ENCODE measurements at places on chromosomes 1 and 21. TPM values are rescaled to one million over a fixed set of nuclear protein-coding genes. Genes with fewer than 3 reads are reported as not detected.

The PLEKHA6 gene
- 8.9 TPM for total RNA-seq

The SH2D1B gene
- total RNA-seq = not detected

The BRINP3 gene
- total RNA-seq = 2.0 TPM

DNA sequence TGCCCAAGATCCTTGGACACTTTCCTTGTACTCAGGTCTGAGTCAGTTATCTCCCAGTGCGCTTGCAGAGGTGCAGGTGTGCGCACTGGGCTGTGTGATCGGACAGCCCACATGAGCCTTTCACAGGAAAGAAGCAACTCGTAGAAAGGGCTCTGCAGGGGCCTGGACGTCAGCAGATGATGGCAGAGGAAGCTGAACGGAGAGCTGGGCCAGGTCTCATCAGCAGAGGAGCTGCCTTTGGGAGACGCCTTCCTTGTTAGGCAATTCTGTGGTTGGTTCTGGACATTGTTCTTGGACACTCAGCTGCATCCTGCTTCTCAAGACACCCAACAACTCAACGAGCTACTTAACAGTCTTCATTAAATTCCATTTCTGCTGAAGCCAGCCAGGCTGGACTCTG is 7.5 kb upstream of the PROK1 start:
- peaks cover 13% of the 10 kb centered on the region for H3K4me1 ChIP-seq
- no peak for DNase-seq
- no peaks in the 10 kb centered on the region for H3K36me3 ChIP-seq
- no peak overlapping the region for H3K27ac ChIP-seq
- no peaks in the 10 kb centered on the region for H3K27me3 ChIP-seq

- peaks cover 18% of the 10 kb centered on the region for H3K4me1 ChIP-seq
- no peak overlapping the region for H3K27ac ChIP-seq
- no peak overlapping the region for H3K4me3 ChIP-seq
- no peaks in the 10 kb centered on the region for H3K36me3 ChIP-seq
Observed at GRCh38 chr21:42245331-42246193, 26.6 kb downstream of the ABCG1 start.

All from thyroid gland (tissue), 4 donors.